Mucosa of gallbladder (tissue), 1 donor: ENCODE measurements at places on chromosomes 4 and X. TPM values are rescaled to one million over a fixed set of nuclear protein-coding genes. Genes with fewer than 3 reads are reported as not detected.

DNA sequence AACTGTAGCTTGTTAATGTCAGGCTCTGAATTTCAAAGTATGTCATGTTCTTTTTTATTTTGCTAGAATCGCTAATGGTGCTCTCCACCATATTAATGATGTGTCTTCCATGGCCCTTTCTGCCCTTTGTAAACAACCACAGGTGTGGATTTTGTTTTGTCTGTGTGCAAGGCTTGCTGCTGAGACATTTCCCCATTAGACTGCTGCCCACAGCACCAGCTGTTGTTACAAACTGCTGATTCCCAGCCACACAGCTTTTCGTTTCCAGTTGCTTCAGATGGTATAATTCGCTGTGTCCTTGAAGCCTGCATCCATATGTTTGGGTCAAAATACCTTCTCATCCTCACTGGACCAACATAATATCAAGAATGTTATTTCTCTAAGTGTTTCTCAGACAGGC, 32.8 kb downstream of the KCNIP4 start:
- no peak for DNase-seq

DNA sequence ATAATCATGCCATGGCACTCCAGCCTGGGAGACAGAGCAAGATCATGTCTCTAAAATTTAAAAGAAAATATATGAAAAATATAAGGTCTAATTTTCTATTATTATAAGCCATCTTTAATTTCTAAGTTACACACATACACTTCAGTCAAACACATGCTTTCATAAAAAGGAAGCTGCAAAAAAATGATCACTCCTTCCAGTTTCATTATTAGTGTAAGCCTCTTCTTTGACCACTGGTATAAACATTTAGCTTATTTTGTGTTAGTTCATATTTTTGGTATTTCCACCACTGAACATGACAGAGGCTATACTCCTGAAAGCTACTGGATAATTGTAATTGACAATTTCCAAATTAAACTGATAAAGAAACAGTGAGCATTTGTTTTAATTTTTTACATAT, 163.3 kb upstream of the USP38 start:
- no peak for DNase-seq

DNA sequence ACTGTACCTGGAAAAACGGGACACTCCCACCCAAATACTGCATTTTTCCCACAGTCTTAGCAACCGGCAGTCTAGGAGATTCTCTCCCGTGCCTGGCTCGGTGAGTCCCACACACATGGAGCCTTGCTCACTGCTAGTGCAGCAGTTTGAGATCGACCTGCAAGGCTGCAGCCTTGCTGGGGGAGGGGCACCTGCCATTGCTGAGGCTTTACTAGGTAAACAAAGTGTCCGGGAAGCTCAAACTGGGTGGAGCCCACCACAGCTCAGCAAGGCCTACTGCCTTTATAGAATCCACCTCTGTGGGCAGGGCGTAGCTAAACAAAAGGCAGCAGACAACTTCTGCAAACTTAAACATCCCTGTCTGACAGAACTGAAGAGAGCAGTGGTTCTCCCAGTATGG, 205.2 kb downstream of the CHIC1 start:
- no peak for DNase-seq

- no peak for DNase-seq
Observed at GRCh38 chr4:59597536-59598329, 1602.4 kb upstream of the ADGRL3 start.

GRCh38 chr4:141642711-141643110, 6.3 kb downstream of the IL15 start:
- no peak for DNase-seq

DNA sequence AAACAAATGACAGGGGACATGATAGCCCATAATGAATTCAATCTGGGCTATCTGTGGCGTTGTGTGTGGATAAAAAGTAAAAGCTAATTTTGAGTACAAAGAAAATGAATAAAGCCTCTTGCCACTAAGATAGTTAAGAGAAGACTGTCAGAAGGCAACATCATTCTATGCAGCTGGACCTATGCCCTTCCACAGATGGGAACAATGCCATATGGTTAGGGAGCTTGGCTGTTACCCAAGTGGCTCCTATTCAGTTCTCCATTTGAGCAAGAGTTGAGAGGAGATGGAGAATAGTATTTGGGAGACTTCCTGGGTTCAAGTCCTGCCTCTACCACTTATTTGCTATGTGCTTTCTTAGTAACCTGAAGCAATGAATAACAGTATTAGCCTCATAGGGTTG, 107.7 kb downstream of the ANXA3 start:
- peak; percentile 22 for DNase-seq

- DNase-seq: no peak
Observed at GRCh38 chr4:75189711-75190335, 256.9 kb downstream of the PARM1 start.

GRCh38 chr4:182807767-182808548, 109.2 kb downstream of the DCTD start:
- DNase-seq: no peak

DNA sequence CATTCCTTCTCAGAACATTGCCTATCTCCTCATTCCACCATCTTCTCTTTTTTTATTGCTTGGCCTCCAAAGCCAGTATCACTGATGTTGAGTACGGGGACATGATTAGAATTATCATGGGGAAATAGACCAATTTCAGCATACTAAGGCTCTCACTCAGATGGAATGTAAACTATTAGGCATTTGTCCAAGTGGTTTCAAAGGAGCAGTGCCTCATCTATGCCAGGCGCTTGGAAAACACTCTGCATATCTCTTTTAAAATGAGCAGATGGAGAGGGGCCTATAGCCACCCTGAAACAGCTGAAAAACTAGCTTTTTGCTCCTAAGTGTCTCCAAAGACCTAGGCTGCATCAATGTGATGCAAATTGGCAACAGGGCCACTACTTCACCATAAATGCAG, 150.8 kb upstream of the DIPK2B start:
- DNase-seq: no peak

DNA sequence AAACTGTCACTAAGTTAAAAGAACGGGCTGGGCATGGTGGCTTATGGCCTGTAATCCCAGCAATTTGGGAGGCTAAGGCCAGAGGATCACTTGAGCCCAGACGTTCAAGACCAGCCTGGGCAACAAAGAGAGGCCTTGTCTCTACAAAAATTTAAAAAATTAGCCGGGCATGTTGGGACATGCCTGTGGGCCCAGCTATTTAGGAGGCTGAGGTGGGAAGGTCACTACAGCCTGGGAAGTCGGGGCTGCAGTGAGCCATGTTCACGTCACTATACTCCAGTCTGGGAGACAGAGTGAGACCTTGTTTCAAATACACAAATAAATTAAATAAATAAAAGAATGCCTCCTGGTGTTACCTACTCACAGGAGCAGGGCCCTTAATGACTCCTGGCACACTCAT, 69.5 kb downstream of the APBB2 start:
- no peak for DNase-seq

DNA sequence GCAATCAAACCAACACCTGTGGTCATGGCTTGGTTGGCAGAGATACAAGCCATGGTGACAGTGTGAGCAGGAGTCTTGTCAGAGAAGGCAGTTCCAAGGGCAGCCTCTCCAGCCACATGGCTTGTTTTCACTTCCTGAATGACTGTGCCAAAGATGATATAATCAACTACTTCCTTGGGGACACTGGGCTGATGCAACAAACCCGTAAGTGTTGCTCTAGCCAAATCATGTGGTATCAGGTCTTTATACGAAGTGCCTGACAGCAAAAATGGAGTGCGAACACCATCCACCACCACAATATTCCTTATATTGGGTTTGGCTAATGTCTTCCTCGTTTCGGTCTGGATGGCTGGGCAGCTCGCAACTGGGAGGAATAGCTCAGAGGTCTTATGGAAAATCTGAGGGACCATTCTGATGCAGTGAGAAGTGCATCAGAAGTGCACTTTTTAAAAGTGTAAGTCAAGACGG, 922.0 kb downstream of the NLGN4X start:
- DNase-seq: no peak

- DNase-seq: no peak
Observed at GRCh38 chrX:120749141-120749846, 119.4 kb upstream of the C1GALT1C1 start.

- DNase-seq: no peak
Observed at GRCh38 chr4:54940996-54941865, 184.2 kb downstream of the KDR start.

GRCh38 chr4:112083587-112084347, 61.5 kb upstream of the FAM241A start:
- DNase-seq: no peak

DNA sequence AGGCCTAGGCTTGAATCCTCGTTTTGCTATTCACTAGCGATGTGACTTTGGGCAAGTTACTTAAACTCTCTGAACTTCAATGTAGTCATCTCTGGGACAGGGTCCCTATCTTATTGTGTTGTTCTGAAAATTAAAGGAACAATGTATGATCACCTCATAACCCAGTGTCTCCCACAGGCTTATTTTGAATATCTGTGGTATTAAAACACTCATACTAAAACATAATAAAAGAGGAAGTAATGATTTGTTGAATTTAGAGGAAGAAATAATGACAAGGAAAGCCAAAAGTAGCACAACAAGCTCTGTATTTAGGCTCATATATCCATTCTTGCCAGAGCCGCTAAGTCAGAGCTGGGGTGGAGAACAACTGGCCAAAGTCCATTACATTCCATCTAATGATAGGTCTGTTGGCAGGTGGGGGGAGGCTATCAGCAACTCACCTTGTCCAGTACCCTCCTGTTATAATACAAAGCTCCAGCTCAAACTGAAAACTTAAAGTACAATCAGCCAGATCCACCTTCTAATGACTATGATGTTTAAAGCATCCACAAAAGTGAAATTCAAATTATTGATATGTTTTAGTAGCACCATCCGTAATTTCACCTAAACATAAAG, 64.5 kb upstream of the LSM6 start:
- DNase-seq: peak; percentile 58

- no peak for DNase-seq
Observed at GRCh38 chr4:112854420-112854819, 195.0 kb upstream of the ANK2 start.

DNA sequence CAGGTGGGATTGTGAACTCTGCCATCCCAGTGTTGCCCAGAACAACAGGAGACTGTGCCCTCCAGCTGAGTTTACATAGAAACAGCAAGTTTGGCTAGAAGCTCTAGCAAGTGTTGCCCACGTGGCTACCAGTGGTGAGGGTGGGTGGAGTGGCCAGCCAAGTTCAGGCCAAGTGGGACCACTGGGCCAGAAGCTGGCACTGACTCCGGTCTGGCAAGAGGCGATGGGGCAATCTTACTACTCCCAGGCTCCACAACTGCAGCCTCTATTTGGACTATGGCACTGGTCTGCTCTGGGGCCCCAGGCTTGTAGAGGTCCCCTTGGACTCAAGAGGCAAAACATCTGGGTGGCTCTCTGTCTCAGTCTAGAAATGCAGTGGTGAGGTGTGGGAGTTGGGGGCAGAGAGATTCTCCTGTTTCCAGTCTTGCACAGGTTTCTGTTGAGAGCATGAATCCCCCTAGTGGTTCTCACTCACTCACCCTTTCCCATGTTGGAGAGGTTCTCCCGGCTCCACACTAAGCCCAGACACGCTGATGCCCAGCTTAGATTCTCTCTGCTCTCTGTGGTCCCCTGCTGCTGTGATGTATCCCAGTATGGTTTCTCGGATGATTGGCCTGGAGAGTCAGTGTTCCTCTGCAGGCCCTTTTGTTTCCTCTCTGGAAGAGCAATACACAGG, 615.3 kb downstream of the PDHA2 start:
- no peak for DNase-seq

DNA sequence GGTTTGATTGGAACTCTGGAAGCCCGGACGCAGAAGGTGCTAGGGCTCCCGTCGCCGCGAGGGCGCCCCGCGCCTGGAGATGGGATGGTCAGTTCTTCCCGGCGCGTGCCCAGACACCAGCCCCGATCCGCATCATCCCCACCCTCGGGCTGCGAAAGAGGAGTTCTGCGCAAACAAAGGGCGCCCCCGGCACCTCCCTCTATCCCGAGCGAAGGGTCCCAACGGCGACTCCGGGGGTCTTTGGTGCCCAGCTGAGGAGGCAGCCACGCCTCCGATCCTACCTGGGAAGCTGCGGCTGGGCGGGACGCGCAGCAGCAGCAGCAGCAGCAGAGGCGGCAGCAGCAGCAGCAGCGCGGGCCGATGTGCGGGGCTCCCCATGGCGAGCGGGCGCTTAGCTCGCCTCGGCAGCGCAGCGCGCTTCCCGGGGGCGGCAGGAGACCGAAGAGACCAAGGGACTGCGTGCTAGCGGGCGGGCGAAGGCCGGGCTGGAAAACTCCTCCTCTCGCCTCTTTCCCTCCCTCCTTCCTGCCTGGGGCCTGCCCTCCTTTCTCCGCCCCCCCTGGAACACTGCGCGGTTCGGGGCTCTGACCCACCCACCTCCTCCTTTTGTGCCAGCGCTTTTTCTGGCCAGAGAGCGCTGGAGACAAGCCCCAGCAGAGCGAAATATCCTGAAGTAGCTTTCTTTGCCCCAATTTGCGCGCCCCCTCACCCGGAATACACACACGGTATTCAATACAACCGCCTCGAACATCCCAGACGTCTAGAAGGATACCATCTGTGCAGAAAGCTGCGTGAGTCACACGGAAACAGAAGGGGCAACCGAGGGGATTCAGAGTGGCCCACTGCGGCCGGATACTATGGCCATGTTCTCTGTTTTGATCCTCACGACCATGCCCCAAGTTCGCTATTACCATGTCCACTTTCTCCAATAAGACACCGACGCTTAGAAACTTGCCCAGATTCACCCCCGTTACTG, at the start of gene SRPX:
SRPX (minus strand) TSS at position 457 of the 976 bp plus-strand sequence; CDS start at position 378, 79 bp downstream.
- DNase-seq: no peak

- DNase-seq: no peak
Observed at GRCh38 chr4:71962622-71963264, 69.1 kb upstream of the NPFFR2 start.

DNA sequence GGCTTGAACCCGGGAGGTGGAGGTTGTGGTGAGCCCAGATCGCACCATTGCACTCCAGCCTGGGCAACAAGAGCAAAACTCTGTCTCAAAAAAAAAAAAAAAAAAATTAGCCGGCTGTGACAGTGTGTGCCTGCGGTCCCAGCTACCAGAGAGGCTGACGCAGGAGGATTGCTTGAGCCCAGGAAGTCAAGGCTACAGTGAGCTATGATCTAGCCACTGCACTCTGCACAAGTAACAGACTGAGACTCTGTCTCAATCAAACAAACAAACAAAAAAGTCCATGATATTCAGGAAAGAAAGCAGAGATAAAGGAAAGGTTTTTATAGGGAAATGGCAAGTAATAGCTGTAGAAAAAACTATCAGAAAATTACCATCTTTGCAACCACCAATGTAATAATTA, 2.1 kb upstream of the LAGE3 start:
- no peak for DNase-seq

DNA sequence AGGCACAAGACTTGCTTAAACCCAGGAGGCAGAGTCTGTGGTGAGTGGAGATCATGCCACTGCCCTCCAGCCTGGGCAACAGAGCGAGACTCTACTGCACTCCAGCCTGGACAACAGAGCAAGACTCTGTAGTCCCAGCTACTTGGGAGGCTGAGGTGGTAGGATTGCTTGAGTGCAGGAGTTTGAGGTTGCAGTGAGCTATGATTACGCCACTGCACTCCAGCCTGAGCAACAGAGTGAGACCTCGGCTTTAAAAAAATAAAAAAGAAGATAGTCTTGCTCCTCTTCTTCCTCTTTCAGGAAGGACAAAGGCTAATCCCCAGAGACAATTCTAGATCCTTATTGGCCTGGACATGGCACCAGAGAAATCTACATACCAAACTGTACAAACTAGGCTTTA, 5.7 kb upstream of the PPEF2 start:
- no peak for DNase-seq

IL3RA gene
- 3.8 TPM for total RNA-seq

CCDC160 gene
- 2.3 TPM for total RNA-seq

ART3 gene
- 1.6 TPM for total RNA-seq

UGT2B7 gene
- total RNA-seq: 13.9 TPM

FHIP1A gene
- 17.7 TPM for total RNA-seq

CTAG1A gene
- not detected for total RNA-seq
